ENCODE measurements at places on chromosomes 5 and 9.

GRCh38 chr9:14692470-14693250, 572 bp downstream of the ZDHHC21 start:
- DNase-seq = peak; percentile 26

DNA sequence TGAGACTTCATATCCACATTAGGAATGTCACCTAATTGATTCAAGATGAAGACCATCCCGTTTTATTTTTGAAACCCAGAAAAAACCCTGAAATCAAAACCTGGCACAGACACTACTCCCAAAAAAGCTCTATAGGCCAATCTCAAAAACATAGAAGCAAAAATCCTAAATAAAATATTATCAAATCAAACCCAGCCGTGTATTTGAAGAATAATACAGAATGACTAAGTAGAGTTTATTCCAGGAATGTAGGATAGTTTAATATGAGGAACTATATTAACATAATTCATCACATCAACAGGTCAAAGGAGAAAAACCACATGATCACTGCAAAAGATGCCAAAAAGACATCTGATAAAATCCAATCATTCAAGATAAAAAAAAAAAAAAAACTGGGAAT, 167.1 kb downstream of the ACTL7B start:
- DNase-seq = no peak

GRCh38 chr5:64285188-64286130, 119.8 kb downstream of the RNF180 start:
- DNase-seq = no peak

GRCh38 chr5:124661317-124662141, 84.9 kb downstream of the ZNF608 start:
- DNase-seq = peak; percentile 66

- no peak for DNase-seq
Observed at GRCh38 chr9:135474915-135475314, 4.7 kb upstream of the PPP1R26 start.

- no peak for DNase-seq
Observed at GRCh38 chr9:98226957-98227356, 28.5 kb downstream of the TBC1D2 start.

- DNase-seq = no peak
Observed at GRCh38 chr9:4365055-4365454, 65.2 kb upstream of the GLIS3 start.

DNA sequence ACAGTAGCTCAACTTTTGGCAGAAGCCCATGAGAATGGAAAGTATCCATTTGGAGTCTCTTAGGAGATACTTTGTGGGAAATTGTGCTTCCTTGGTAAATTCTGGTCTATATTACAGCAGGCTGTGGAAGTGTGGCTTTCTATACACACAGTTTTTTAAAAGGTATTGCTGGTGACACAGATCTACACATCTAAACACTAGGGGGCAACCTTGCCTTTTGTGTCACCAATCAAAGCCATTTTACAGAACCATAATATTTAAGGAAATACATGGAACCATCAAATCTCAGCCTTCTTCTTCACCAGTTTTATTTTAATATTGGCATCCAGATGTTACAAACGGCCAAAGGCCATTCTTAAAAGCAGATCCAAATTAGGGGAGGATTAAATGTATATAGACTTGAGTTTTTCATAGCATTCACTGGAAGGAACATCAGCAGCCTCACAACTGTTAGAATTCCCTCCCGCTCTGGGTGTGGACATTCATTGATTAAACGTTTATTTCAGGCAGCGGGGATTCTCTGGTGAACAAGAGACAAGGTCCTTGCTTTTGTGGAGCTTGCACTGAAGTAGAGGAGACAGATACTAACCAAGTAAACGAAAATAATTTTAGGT, 132.4 kb upstream of the EPB41L4A start:
- DNase-seq = peak; percentile 43

GRCh38 chr5:153523211-153523610, 32.7 kb downstream of the GRIA1 start:
- DNase-seq = no peak

GRCh38 chr5:138544181-138545134, 1.4 kb upstream of the ETF1 start:
- peak; percentile 28 for DNase-seq

DNA sequence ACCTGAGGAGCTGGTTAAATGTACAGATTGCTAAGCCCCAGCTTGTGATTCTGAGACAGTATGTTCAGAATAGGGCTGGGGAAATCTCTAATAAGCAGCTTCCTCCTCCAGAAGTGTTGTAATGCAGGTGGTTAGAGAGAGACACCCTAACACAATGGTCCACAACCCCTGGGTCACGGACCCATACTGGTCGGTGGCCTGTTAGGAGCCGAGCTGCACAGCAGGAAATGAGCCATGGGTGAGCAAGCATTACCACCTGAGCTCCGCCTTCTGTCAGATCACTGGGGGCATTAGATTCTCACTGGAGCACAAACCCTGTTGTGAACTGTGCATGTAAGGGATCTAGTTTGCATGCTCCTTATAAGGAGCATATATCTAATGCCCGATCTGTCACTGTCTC, 61.8 kb downstream of the SLC36A1 start:
- no peak for DNase-seq

DNA sequence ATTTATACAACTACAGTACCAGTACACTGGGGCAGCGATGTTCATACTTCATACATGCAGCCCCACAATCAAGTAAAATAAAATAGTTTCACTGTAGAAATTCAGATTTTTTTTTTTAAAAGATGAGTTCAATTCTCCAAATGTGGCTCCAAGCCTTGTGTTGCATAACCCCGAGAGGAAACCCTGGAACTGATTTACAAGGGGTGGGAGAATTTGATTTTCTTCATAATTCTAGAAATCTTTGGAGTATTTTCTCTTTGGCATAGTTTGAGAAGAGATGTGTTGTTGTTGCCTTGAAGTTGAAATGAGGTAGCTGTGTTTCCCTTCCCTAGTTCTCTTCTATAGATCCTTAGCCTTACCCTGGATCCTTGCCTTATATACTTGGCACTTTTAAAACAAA, 3.1 kb downstream of the RHOBTB3 start:
- no peak for DNase-seq

DNA sequence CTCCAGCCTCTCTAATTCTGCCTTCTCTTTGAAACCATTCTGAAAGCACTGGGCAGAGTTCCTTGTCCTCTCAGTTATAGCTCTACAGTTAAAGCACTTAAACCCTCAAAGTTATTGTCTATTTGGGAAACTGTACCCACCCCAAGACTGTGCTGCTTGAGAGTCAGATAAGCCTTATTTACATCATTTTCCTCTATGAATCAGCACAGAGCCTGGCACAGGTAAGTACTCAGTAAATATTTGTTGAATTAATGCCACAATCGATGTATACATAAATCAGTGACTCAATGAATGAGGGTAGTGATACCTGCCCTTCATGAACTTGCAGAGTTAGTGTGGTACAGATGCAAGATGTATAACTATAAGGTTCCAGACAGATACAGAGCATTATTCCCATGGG, 549.4 kb upstream of the KLF4 start:
- no peak for DNase-seq

- DNase-seq = peak; percentile 16
Observed at GRCh38 chr5:142065273-142065672, 43.3 kb upstream of the NDFIP1 start.

GRCh38 chr9:36164372-36164771, 4.8 kb upstream of the CCIN start:
- no peak for DNase-seq

GRCh38 chr5:10588779-10589447, 25.0 kb downstream of the ANKRD33B start:
- no peak for DNase-seq

DNA sequence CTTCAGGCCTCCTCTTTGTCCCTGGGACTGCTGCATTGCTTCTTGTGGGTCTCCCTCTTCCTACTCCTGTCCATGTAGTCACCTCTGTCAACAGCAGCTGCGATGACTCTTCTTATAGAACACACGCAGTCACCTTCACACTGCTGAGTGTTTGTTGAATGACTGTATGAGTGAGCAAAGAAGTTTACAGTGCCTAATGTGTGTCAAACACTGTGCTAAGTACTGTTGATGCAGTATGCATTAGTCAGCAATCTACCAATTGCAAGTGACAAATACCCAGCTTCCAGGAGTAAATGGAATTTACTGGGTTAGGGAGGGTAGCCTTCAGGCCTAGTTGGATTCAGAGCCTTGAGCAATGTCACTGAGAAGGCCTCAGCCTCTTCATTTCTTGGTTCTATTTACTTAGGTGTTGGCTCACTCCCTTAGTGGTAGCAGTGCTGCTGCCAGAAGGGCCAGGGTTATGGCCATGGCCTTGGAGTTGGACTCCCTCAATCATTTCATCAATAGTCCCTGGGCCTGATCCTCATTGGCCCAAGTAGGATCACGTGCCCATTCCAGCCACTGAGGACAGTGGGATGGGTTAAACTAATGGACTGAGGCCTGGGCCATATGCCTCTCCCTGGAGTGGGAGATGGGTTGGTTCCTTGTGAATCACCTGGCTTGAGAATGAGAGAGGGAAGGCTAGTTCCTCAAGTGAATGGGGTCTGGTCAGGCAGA, 93.5 kb downstream of the RGS3 start:
- DNase-seq = no peak

DNA sequence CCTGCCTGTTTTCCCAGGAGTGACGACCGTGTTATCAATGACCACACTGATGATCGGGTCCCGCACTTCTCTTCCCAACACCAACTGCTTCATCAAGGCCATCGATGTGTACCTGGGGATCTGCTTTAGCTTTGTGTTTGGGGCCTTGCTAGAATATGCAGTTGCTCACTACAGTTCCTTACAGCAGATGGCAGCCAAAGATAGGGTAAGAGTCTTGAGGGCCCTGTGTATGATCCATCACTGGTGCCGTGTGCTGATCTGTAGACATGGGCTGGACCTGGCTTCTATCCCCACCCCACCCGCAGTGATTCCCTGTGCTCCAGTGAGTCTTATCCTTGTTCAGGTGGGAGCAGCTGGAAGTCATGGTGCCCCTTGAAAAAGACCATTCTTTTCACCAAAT, 26.0 kb downstream of the GABRP start:
- DNase-seq = peak; percentile 35

DNA sequence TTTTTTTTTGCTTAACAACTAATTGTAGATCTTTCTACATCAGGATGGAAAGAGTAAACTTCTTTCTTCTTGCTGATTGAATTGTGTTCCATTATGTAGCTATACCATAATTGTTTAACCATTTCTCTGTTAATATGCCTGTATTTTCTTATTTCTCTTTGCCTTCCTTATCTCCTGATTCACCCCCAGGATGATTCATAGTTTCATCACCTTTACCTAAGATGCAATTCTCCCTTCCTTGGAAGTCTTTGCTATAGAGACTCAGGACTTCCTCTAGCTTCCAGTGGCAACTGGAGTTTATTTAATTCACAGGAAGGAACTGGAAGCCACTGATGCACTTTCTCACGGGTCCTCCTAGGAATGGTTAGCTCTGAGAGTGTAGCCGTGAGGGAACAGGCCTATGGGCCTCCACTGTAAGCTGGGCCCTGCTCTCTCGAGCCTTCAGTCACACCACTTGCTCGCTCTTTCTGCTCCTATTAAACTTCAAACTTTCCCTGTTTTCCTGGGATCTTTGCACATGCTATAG, 83.1 kb downstream of the FGF1 start:
- no peak for DNase-seq

- no peak for DNase-seq
Observed at GRCh38 chr5:81326554-81326953, 25.2 kb downstream of the ZCCHC9 start.

GRCh38 chr5:147167529-147167928, 67.3 kb upstream of the STK32A start:
- no peak for DNase-seq

GRCh38 chr5:72314571-72315172, 5.4 kb downstream of the MRPS27 start:
- DNase-seq = peak; percentile 67

DNA sequence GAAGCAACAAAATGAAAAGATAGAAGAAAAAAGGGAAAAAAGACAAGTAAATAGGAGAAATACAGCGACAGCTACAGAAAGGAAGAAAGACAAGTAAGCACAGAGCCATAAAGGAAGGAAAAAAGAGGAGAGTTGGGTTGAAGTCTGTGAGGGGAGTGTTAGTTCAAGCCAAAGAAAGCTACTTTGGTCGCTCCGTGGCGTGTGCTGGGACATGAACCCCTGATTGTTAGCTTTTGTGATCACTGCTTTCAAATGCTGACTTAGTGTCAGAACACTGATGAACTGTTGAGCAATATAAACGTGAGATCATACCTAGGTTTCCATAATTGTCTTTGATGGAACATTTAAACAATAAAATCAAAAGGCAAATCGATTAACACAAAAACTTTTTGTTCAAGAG, 370.1 kb downstream of the TMEM161B start:
- DNase-seq = no peak

DNA sequence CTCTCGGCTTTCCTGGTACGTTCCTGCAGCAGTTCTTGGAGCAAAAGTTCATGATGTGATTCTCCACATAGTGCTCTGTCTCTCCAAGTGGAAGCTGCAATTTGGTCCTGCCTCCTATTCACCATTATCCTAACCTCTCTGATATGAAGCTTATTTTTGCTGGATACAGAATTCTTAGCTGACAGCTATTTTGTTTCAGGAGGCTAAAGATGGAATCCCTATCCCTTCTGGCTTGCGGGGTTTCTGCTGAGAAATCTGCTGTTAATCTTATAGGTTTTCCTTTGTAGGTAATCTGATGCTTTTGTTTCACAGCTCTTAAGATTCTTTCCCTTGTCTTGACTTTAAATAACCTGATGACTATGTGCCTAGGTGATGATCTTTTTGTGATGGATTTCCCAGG, 181.6 kb upstream of the VLDLR start:
- no peak for DNase-seq

GRCh38 chr5:124706729-124707361, 39.6 kb downstream of the ZNF608 start:
- DNase-seq = peak; percentile 73

GRCh38 chr9:120934281-120934680, 7.7 kb upstream of the TRAF1 start:
- no peak for DNase-seq

- no peak for DNase-seq
Observed at GRCh38 chr9:108105885-108106284, 616.3 kb upstream of the KLF4 start.

GRCh38 chr9:86807367-86807976, 139.8 kb downstream of the GAS1 start:
- no peak for DNase-seq

DNA sequence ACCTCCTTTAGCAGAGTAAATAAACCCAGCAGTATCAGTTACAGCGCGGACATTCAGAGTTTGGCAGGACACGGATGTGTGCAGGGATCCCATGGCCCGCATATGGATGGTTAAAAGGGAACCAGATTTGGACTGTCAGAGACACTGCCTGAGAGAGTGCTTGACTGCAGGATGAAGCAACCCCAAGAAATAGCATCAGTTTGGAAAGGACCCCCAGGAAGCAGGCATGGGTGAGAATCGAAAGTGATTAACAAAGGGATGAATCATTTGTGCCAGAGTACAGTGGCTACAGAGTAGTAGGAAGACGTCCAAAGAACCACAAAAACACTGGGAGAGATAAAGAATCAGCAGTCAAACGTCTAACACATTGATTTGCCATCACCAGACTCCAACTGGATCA, 5.5 kb downstream of the C7 start:
- DNase-seq = no peak
